ENCODE measurements at places on chromosomes 12 and 14.

- ATAC-seq = no peak
Observed at GRCh38 chr14:90573385-90574105, 176.7 kb downstream of the CALM1 start.

DNA sequence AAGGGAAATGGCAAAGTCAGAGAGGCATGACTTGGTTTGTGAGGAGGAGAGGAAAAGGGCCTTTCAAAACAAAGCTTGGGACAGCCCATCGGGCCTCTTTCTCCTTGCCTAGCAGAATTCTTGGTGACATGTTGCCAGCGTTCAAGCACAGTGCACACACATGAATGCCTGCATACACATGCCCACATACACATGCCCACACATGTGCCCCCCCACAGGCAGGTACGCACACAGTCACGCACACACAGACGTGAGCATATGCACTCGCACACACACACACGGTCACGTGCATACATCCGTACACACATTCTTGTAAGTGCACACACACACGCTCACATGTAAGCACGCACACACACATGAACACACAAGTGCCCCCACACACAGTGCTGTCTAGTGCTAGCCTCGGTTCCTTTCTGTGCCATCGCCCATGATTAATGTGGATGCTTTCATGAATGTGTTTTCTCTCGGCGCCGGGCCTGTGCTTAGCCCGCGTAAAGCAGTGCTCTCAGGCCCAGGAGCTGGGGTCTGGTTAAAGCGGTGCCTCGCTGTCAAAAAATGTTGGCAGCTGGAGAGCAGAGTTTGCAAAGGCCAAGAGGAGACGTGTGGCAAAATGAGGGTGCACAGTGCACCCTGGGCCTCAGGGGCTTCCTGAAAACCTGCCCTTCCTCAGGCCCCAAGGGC is 328.8 kb upstream of the DIO3 start:
- ATAC-seq = peak; percentile 44

DNA sequence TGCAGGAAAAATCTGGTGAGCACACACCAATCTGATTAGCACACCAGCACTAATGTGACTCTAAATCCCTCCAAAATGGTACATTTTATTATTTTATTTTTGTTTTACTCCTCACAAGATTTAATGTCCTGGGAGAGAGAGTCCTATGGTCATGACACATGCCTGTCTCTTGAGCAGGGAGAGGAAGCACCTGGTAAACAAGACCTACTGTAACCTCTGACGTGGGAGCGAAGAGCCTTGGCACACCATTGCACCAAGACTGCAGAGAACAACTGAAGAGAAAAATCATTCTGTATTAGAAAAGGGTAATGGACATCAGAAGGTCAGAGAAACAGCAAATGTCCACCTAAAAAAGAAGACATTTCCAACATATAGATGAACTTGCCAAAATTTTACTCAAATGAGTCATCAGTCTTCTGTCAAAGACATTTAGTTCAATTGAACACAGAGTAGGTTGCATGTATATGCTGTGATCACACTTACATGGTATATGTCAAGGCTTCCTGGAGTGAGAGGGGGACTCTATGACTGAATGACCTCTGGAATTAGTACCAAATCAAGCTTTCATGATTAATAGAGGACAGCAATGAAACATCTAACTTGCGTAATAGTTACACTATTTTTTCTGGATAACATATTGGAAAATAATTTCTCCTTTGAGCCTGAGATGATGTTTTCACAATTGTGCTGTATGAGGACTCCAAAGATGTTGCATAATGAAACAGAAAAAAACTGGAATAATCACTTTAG is 186.9 kb upstream of the FLRT2 start:
- no peak for ATAC-seq

GRCh38 chr12:4820971-4821370 is 88.7 kb upstream of the KCNA1 start:
- ATAC-seq = no peak

- peak; percentile 42 for ATAC-seq
Observed at GRCh38 chr12:109654357-109654756, 59.3 kb upstream of the FAM222A start.

DNA sequence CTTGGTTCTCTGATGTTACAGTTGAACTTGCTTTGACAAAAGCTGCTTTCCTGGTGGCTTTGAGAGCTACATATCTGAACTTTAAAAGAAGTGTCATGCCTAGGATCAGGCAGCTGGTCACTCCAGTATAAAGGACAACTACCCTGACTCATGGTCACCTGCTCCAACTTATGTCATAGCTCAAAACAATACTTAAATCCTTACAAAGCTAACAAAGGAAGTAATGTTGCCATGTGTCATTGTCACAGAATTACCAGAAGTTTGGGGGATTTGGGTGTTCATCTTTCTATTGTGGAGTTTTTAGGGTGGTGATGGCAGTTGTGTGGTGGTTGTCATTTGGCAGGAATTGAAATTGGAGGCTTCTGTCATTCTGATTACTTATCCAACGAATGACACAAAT is 1.8 kb upstream of the TCP11L2 start:
- no peak for ATAC-seq

GRCh38 chr12:117522559-117522958 is 161.1 kb upstream of the NOS1 start:
- ATAC-seq = no peak

- ATAC-seq = no peak
Observed at GRCh38 chr14:103703433-103704385, 11.5 kb downstream of the XRCC3 start.

All from motor neuron (in vitro differentiated cells).